Stimulated activated naive B cell treated with anti-CD40 and anti-IgM and Interleukin-4, amounts not matched to agents 10 μg/mL and 1 μg/mL and 100 μg/mL, for 72 hours (primary cell): ENCODE measurements at places on chromosomes 6 and 20.

GRCh38 chr6:37867756-37868446 lies 48.4 kb downstream of the ZFAND3 start:
- DNase-seq = no peak

DNA sequence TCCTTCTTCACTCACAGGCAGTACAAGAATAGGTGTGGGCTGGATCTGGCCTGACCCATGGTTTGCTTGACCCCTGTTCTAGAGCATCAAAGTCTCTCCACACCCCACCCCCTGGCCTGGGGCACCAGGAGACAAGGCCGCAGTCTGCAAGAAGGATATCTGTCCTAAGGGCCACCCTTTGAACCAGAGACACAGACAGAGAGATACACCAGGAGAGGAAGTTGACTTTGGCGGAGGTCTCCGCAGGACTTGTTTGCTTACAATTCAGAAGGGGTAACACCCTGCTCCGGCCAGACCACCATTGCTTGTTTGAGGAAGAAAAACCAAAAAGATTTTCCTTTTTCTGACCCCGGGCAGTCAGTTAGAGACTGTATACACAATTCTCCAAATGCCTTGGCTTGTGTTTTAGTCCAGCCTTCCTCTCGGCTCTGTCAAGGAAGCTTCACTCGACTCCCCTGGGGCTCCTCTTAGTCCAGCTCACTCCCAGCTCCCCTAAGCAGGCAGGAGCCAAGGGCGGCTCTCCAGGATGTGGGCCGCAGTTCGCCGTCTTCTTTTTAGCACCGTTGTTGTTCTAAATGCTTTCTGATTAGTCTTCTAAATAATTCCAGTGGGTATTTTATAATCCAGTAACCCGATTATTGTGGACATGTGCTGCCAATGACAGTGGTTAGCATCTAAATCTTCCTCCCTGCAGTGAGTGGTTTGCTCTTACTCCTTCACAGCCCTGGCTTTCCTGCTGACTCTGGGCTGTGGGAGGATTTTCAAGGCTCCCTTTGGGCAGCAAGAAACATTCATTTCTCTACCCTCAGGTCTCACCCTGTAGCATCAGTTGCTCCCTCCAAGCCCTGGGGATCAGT lies 58.6 kb upstream of the MRPS10 start:
- DNase-seq = no peak

DNA sequence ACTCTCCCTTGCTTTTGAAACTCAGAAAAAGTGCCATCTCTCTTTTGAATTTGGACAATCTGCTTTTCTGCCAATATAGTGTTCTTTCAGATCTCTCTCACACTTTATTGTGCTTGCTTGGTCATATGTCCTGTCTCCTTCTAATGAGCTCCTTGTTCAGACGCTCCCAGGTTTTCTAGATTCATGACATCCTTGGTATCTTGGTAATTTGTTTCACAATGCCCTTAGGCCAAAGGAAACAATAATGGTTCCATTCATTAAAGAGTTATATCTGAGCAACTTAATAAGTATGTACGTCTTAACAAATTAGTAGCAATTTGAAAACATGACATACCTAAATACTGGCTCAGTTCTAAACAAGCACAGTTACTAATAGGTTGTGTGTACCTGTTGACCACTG lies 293.4 kb upstream of the SPTLC3 start:
- DNase-seq = no peak

DNA sequence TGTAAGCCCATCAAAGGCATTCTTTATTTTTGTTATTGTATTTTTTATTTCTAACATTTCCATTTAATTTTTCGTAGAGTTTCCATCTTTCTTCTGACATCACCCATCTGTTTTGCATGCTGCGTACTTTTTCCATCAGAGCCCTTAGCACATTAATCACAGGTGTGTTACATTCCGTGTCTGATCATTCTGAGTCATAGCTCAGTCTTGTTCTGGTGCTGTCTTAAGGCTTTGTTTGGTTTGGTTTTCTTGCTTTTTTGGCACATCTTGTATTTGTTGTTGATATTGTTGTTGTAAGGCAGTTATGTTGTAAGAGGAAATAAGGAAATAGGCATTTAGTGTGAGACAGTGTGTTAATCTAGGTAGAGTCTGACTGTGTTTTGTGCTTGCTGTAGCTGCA lies 214.6 kb upstream of the CDH4 start:
- DNase-seq = no peak

DNA sequence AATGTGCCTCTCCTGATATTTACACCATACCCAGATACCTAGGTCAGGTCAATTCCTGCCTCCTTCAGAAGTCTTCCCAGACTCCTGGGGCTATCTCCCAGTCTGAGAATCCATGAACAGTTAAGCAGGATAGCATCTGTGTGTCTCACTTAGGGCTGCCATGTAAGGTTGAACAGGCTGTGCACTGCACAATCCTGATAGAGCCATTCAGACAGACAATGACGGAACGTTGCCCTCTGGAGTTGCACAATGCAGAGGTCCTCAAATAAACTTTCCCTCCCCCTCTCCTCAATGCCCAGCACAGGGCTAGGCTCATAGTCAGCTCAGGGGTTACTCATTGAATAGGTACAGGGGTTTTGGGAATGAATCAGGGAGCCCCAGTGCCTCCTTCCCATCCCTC lies 89.7 kb downstream of the CD40 start:
- DNase-seq = no peak

DNA sequence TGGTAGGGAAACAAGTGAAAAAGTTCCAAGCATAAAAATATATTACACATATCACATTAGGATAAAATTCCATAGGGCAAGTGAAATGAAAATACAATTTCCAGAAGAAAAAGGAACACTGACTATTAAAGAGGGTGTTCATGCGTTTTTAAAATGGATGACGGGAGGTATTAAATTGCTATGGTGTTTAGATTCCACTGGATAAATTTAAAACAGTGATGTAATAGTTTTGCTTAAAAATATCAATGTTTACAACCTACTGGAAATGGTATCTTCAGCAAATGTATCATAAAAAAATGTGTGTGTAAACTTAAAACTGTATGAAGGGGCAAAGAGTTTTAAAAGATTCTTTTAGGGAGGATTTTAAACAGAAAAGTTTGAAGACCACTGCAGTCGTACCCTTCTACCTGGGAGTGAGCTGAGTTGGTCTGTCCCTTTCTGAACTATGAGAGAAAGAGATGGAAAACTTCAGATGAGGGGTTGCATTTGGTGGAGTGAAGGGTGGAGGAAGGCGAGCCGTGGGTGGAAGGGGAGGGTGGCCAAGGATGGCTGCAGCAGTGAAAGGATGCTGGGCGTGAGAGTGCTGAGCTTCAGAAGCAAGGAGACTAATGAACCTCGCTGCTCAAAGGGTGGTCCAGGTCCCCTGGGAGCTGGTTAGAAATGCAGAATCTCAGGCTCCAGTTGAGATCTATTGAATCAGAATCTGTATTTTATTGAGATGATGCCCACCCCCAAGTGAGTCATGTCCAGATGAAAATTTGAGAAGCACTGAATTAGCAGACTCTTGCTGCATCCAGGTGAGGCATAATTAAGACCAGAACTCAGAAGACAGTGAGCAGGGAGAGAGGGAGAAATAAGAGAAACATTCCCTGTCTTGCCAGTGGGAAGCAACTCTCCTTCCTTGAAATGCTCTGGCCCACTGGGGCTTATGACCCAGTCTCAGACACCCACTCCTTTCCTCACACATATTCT lies 54.5 kb upstream of the MRPS10 start:
- no peak for DNase-seq
